ENCODE measurements at places on chromosomes 4 and X.

DNA sequence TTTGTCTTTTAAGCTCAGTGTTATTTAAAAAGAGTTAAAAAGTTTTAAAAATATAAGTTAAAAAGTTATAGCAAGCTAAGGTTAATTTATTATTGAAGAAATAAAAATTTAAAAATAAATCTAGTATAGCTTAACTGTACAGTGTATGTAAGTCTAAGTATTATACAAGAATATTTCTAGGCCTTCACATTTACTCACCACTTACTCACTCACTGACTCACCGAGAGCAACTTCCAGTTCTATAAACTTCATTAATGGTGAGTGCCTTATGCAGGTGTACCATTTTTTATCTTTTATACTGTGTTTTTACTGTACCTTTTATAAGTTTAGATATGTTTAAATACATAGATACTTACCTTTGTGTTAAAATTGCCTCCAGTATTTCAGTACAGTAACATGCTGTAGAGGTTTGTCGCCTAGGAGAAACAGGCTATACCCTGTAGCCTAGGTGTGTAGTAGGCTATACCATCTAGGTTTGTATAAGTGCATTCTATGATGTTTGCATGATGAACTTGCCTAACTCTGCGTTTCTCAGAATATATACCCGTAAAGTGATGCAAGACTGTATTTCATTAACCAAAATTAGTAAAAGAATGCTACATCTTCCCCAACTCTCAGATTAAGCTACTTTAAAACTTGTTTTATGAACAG, 202.9 kb downstream of the CFAP299 start:
- DNase-seq, result no peak

DNA sequence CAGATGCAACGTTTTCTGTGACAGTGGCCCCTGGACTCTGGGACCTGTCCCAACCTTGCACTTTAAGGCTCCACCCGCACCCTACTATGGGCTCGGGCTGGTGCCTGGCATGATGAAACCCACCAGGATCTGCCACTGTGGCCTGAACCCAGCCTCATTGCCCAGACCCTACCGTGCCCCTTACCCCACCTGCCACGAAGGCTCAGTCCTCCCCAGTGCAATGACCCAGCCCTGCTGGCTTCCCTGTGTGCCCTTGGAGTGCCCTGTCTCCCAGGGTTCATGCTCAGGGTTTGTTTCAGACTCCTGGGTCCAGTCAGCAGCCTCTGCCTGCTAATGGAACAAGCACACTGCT, 3.1 kb downstream of the UVSSA start:
- no peak for DNase-seq

DNA sequence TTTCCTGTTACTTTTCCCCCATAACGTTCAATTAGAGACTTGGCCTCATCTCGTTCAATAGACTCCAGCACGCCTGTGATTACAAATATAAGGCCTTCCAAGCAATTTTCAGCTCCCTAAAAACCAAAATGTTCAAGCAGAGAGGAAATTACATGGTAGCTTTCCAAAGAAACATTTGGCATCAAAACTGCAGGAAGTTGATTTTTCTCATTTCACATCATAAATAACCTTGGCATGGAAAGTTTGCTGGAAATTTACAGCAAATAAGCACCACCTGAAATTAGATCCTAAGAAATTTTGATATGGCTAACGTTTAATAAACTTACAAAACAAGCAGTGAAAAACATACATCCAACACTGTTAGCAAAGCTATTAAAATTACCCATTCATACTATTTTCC, 53.3 kb downstream of the RFC1 start:
- no peak for DNase-seq

DNA sequence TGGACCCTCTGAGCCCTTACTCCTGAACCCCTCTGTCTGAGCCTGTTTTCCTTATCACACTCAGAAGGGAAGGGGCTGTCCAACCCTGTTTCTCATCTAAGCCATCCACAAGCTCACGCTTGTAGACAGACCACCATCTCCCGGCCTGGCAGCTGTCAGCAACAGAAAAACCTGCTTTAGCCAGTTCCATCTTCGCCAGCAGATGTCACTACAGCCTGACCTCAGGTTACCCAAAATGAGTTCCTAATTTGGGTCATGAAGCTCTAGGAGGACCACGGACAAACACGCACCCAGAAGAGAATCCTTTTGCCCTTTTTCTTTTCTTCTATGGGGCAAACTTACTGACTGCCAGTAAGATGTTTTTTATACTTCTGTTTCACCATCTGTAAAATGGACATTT, 445.4 kb downstream of the BCOR start:
- peak; percentile 15 for DNase-seq

DNA sequence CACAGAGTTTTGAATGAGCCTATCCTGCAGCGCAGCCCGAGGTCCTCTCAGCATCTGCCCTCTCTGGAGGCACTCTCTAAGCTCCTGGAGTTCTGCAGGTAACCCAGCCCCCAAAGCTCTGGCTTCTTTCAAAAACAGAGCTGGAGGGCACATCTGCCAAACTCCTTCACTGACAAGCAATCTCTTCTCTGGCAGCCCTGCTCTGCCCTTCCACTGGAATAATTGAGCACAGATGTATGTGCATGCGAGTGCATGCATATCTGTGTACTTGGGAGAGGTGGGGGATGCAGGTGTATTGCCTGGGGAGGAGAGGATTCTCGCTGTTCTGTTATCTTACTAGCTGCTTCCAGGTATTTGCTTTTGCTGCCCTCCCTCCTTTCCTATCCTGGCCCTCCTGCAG, 22.2 kb upstream of the PLP1 start:
- DNase-seq, result no peak

- DNase-seq, result no peak
Observed at GRCh38 chr4:31905363-31905762, 1185.2 kb downstream of the PCDH7 start.

DNA sequence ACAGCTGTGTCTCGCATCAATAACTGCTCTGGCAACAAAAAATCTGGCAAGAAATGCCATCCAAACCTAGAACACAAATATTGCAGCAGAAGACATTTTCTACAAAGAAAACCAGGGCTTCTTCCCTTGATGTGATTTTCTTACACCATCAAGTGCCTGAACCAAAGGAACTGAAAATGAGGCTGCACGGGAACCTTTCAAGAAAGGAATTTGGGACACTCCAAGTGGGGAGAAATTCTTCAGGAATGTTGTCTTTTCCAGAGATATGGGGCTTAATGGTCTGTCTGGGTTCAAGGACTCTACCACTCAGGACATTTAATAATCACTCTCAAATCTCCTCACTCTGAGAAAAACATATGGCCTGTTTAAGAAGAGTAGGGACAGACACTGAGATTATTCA, 57.6 kb downstream of the PRDM5 start:
- DNase-seq, result no peak

GRCh38 chrX:15686818-15687685, 22.4 kb upstream of the CLTRN start:
- peak; percentile 20 for DNase-seq

GRCh38 chr4:148376151-148376550, 66.1 kb downstream of the NR3C2 start:
- peak; percentile 1 for DNase-seq

GRCh38 chrX:46477435-46477834, 67.8 kb downstream of the ZNF674 start:
- no peak for DNase-seq
